AG09319 (cell line): ENCODE measurements at places on chromosomes 2 and 18.

- no peak for DNase-seq
These were observed 297.1 kb downstream of the TCF4 start for GRCh38 chr18:55290898-55291297.

GRCh38 chr2:21770787-21771186, 647.0 kb downstream of the TDRD15 start:
- no peak for DNase-seq

DNA sequence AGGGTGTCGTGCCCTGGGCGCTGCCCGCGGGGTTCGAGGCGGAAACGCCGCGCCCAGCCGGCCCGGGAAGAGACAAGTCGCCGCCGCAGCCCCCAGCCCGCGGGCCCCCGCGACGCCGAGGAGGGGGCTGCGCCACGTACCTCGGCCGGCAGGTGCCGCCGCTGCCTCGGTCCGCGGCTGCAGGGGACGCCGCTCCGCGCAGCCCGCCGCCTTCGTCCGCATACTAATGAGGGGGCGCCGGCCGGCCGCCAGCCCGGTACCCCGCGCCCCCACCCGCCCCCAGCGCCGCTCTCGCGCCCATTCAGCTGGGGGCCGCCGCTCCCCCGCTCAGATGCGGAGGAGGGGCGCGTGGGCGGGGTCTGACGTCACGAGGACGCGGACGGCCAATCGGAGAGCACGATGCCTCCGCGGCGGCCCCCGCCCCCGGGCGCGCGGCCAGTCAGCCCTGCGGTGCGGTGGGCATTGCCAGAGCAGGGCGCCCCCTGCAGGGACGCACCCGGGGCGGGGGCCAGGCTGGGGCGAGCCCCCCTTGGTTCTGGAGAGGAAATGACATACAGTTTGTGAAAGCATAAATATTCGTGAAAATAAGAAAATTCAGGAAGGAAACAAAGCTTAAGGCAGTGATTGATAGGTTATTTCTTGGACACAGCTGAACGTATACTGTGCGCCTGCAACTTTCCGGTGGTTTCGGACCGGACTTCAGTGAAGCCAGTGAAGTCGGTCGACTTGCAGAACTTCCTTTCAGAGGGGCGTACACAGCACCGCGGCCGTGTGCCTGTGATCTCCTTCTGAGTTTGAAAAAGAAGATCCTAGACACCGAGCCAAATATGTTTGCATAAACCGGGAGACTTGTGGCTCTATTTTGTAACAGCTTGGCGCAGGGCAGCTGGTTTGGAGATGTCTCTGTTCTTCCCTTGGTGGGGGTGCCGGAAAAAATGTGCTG, at the start of gene ST3GAL5:
ST3GAL5 (minus strand) TSS at position 307 of the 943 bp plus-strand sequence; CDS start at position 222, 85 bp downstream.
- peak; percentile 51 for DNase-seq

DNA sequence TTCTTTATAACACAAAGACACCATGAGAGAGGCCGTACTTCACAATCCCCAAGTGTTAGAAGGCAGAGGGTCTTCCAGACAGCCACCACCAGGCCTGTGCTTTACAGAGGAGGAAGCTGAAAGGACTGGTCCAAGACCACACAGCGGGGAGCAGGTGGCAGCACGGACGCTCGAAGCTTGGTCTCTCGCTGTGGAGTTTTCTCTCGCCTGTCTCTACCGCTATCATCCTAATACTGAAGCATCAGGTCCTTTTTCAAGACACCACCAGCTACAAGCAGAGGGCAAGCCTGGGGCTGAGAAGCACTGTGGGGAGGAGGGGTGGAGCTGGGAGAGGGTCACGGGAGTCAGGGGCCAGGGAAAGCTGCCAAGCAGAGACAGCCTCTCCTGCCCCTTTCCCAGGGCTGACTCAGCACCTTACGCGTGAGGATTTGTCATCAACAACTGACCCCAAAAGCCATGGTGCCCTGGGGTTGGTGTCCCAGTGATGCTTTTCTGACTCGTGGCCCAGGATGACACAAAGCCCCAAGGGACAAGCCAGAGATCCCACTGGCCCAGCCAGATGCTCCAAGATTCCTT, 31.9 kb upstream of the FOSL2 start:
- no peak for DNase-seq

DNA sequence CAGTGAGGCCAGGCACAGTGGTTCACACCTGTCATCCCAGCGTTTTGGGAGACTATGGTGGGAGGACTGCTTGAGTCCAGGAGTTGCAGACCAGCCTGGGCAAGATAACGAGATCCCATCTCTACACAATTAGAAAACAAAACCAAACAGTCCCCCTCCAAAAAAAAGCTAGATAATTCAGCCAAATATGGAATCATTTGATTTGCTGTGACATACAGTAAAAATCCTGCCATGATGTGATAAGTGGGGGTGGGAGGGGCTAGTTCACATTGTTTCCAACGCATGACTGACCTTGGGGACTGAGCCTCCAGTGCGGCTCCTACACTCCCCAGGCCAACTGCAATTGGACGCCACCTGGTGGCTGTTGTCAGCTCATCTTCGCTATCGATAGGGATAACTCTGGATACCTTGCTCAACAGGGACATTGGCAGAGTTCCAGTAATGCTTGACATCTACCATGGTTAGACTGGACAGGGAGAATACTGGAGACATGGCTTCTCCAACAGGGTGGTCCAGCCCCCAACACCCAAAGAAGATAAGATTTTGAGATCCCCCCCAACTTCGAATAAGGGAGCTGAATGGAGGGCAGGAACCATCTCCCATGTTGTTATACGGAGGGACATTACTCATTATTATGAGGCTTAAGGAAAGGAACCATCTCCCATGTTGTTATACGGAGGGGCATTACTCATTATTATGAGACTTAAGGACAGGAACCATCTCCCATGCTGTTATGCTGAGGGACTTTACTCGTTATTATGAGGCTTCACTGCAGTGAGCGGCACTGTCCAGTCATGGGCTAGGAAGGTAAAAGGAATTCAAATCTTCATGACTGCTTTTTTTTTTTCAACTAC, 135.9 kb downstream of the TGIF1 start:
- no peak for DNase-seq

DNA sequence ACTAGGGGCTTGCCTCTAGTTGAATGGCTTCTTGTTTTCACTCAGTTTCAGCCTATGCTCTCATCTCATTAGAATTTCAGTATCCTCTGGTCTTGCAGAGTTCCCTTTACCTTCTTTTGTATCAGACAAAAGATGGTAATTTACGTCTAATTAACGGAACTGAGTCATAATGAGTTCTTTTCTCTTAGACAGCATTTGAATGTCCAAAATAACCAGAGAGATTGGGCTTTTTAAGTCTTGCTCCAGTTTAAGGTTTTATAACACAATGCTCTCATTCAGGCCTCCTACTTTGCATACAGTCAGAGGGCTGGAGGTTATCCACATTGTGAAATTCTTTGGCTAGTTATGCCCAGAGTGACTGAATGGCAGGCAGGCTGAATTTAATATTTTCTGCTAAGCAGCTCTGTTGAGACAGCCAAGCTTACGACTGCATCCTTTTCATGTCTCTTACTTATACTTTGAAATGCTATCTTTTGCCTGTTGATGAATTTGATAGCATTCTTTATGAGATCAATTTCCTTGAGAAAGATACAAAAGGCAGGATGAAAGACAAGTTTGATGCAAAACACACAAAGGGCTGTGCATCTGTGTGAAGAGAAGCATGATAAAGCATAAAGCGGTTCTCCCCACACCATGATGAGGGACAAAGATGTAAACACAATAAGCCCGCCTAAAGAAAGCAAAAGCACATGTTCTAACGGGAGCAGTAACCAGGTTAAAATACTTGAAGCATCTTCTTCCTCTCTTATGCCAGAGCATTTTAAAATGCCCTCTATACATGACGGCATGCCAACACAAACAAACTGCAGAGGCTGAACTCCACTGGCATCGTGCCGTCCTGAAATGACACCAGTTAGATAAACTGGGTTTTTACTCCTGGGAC, 90.0 kb downstream of the CDH2 start:
- no peak for DNase-seq

- DNase-seq, result no peak
These were observed 63.3 kb upstream of the ASAP2 start for GRCh38 chr2:9143264-9143815.

DNA sequence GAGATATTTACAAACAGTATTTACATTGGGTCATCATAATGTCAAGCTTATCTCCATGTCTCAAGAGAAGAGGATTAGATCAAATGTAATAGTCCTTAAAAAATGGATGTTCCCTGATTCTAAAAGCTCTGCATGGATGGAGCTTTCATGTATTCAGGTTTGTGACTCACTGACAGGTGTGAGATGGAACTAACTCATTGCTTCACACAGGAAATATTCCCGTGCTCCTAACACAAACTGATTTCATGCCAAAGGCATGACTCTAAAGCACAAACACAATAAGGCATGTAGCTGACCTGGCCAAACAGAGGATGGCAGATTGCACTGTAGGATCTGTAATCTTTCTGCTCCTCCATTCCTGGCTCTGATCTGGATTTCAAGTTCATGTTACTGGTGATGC, 110.0 kb downstream of the ALK start:
- DNase-seq, result no peak

- DNase-seq, result no peak
These were observed 1.8 kb downstream of the ZFP36L2 start for GRCh38 chr2:43224571-43225092.

- no peak for DNase-seq
These were observed 1.8 kb downstream of the MEMO1 start for GRCh38 chr2:32008805-32009515.

DNA sequence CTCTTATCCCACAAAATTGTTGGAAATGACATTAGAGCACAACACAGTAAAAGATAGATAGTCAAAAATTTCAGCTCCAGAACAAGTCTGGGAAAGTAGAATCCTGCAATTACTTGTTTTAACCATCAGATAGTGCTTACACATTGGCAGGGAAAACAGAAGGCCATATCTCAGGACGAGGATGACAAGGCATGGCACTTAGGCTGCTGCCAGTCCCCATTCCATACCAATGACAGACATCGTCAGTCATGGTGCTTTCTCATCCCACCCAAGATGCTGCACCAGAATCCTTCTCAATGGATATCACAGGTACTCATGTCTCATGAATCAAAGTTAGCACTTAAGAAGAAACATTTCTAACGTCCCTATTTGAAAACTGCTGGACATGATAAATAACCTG, 187.3 kb downstream of the NCKAP5 start:
- DNase-seq, result no peak

DNA sequence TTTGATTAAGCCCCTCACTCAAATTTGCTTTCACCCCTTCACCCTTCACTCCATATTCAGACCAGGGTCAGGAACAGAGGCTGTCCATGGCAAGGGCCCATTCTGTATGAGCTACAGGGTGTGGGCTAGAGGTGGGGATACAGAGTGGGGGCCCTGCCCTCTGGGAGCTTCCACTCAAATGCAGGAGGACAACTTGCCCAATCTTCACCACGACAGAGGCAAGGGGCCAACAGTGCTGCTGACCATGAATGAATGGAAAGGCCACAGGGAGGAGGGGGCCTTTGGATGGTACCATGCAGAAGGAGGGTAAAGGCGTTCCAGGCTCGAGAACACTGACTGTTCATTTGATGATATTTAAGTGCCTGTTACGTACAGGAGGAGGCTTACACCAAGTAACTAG, 22.8 kb downstream of the ADRA2B start:
- no peak for DNase-seq

DNA sequence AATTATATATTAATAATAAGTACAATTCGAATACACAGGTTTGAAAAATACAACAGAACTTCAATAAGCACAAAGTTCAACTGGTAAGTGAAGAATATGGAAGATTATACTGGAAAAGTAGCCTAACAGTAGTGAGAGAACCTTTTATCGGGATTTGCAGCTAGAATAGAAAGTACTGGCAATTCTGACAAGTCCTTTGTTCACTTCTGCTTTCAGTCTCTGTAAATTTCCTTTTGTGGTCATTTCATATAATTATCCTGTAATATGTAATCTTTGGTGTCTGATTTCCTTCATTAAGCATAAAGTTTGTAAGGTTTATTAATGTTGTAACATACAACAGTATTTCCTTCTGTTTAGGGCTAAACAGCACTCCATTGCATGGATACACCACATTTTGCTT, 67.2 kb downstream of the CUL3 start:
- no peak for DNase-seq

- DNase-seq, result no peak
These were observed 95.3 kb downstream of the MREG start for GRCh38 chr2:215917953-215918620.

- DNase-seq, result no peak
These were observed 38.7 kb upstream of the COL5A2 start for GRCh38 chr2:189218236-189218635.

- DNase-seq, result no peak
These were observed 836 bp downstream of the DTNA start for GRCh38 chr18:34710934-34711333.

DNA sequence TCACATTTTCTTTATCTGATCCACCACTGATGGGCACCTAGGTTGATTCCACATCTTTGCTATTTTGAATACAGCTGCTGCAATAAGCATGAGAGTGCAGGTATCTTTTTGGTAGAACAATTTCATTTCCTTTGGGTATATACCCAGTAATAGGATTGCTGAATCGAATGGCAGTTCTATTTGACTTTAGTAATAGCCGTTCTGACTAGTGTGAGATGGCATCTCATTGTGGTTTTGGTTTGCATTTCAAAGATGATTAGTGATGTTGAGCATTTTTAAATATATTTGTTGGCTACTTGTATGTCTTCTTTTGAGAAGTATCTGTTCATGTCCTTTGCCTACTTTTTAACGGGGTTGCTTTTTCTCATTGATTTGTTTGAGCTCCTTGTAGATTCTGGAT, 72.3 kb downstream of the CCDC138 start:
- DNase-seq, result no peak

DNA sequence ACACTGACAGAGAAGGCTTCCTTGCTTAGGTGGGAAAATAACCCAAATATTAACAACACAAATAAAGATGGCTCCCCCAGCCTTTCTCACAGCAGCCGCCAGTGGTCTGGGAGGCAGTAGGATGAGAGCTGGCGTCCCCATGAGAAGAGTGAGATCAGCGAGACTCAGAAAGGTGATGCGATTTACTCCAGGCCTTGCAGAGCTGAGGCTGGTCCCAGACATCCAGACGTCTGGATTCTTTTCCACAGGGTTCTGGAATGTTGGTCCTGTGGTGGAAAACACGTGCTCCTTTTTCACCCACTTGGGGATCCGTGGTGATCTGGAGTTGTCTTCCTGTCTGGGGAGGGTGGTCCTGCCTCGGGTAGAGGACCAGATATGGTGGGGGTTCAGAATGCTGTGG, 190.6 kb downstream of the CTIF start:
- DNase-seq, result no peak

GRCh38 chr2:183564726-183565125, 440.5 kb downstream of the NUP35 start:
- DNase-seq, result no peak

DNA sequence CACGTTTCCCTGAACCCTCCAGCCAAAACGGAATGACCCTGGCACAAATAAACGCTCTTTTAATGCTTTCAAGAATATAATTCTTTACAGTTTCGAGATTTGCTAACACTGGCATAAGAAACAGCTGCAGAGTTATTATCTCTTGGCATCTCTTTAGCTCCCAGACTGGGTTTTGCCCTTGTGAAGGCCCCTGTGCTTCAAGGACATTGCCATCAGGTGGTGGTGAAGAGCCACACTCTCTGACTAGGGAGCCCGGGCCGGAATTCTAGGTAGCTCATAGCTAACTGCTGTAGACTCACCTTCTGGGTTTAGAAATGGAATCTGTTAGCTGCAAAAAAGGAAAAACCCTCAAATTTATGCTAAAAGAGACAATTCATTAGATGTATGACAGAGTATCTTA, 13.3 kb upstream of the GALNT14 start:
- no peak for DNase-seq
